Stimulated activated CD8-positive, alpha-beta memory T cell treated with anti-CD3 and anti-CD28 coated beads, Interleukin-4, amount 100 ng/mL, for 4 hours (primary cell): ENCODE measurements at places on chromosomes 2 and 18.

GRCh38 chr2:27353762-27354596 lies 2.6 kb downstream of the GTF3C2 start:
- DNase-seq: no peak

DNA sequence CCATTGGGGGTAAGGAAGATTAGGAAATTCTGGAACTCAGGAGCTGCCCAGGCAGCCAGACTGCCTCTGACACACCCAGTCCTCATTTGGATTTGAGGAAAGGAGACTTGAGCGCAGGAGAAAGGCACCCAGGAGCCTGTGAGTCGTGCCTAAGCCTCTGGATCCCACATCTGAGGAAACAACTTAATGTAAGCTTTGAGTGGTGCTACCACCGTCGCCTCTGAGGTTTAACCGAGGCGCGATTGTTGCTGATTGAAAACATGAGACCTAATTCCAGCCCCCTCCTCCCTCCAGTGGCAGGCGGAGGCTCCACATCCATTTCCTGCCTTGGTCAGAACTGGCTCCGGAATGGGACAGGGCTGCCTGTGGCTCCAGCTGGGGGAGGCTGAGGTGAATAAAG lies 176.7 kb upstream of the PKDCC start:
- DNase-seq: no peak

DNA sequence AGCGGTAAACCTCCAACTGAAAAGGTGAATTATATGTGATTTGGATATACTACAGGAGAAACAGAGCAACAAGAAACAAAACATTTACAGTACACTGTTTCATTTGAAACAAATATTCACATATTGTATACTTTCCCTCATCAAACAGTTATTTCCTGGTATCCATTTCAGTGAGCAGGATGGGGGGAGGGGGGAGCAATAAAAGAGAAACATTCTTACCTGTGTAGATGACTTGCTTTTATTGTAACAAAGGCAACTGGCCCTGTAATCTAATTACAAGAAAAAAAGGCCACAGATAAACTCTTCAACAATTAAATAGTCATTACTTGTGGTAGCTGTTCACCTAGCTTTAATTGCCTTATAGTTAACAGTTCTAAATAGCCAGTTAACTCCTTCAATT lies 3.9 kb upstream of the PPP1CB start:
- no peak for DNase-seq

DNA sequence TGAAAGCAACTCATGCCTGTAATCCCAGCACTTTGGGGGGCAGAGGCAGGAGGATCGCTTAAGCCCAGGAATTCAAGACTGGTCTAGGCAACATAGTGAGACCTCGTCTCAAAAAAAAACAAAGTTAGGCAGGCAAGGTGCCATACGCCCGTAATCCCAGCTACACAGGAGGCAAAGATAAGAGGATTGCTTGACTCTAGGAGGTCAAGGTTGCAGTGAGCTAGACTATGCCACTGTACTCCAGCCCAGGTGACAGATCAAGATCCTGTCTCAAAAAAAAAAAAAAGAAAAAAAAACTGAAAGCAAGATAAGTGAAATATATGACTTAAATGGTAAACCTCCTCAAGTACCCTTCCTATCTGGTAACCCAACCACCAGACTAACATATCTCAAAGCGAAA lies 59.8 kb downstream of the USP34 start:
- DNase-seq: no peak

DNA sequence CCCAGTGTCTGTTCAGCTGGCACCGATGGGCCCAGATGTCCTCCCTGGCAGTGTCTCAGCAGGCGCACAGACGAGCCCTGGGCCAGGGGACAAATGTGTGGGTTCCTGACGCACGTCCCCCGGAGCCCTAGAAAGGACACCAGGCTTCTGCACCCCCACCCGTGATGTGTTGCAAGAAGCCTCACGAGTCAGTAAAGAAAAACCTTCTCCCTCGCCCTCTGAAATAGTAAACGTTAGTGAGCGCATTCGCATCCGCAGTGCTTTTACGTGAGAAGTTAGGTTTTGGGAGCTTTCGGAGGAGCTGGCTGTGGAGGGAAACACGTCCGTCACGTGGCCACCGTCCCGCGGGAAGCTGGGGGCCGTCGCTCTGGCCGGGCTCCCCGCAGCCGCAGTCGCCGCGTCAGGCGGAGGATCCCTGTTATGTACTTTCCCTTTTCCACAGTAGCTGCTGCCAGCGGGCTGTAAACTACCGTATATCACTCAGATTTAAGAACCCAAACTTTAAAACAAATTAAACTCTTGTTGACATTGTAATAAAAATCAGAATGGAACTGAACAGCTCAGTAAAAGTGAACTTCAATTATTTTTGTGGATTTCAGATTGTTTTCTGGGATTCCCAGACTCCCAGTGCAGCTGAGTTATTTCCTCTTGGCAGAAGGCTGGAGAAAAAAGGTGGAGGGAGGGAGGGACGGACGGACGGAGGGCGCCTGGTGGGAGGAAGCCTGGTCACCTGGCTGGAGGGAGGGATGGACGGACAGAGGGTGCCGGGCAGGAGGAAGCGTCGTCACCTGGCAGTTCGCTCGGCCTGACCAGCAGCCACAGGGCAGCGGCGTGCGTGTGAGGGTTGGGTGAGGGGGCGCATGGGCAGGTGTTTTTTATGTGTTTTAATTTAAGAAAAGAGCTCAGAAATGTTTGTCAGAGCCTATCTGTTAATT lies 112.1 kb downstream of the NFATC1 start:
- DNase-seq: no peak

- DNase-seq: no peak
Observed at GRCh38 chr2:208280933-208281332, 14.9 kb downstream of the PIKFYVE start.

- no peak for DNase-seq
Observed at GRCh38 chr2:20551945-20552328, 99.0 kb downstream of the HS1BP3 start.

GRCh38 chr2:227462462-227462951 lies 9.4 kb upstream of the AGFG1 start:
- no peak for DNase-seq

GRCh38 chr2:23432531-23432930 lies 47.6 kb downstream of the KLHL29 start:
- DNase-seq: no peak

DNA sequence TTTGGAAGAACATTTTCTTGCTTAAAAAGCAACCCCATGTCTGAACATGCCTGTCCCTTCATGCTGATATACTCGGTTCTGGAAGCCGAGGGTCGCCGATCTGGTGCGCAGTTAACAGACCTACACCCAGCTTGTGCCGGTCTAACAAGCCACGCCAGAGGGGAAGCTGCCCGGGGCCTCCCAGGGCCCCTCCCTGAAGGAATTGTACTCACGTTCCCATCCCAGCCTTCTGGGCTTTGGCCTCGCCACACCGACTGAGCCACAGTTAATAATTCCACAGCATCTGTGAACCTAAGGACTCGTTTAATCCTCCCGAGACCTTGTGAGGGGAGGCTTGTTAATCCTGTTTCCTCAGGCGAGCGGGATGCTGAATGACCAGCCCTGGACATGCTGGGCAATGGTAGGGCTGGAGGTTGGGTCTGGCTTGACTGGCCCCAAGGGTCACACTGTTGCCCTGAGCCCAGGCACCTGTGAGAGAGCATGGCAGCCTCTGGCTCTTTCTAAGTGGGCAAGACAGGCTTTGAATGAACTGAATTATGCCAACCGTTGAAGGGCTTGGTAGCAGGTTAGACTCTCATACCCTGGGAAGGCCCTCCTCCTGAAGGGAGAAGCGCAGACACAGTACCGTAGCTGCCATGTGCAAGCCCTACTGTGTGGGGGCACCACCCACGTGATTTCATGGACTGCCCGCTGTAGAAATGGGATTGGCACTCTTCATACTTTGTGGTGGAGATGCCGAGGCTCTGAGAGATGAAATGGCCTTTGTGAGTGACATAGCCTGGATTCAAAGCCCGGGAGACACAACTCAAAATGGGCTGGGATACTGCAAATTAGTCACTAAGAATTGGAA lies 27.9 kb upstream of the ODC1 start:
- no peak for DNase-seq

- no peak for DNase-seq
Observed at GRCh38 chr18:76765649-76766048, 56.7 kb upstream of the ZNF236 start.

GRCh38 chr2:102154946-102155702 lies 12.6 kb downstream of the IL1R1 start:
- no peak for DNase-seq
